Hypothalamus (tissue), 51 donors: ENCODE measurements at places on chromosomes 1 and 21.

DNA sequence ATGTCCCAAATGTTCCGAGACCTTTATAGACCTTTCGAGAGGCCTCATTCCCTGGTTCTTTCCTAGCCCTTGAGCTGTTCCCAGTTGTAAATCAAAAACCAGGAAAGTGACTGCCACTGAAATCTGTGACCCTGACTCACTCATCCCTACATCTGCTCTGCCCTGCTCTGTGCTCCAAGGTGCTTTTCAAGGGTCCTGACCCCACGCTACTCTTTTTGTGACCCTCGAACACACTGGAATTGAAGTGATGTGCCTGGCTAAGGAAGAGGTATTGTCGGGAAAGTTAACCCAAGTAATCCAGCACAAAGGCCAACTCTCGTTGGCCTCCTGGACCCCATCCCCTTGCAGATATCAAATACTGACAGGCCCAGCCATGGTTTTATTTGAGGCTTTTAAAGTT, 244.4 kb downstream of the HHAT start:
- no peak for DNase-seq

- DNase-seq: no peak
Measured at GRCh38 chr1:58687516-58687915, 12.3 kb downstream of the MYSM1 start.

- DNase-seq: no peak
Measured at GRCh38 chr1:6271006-6271405, 10.1 kb upstream of the GPR153 start.

DNA sequence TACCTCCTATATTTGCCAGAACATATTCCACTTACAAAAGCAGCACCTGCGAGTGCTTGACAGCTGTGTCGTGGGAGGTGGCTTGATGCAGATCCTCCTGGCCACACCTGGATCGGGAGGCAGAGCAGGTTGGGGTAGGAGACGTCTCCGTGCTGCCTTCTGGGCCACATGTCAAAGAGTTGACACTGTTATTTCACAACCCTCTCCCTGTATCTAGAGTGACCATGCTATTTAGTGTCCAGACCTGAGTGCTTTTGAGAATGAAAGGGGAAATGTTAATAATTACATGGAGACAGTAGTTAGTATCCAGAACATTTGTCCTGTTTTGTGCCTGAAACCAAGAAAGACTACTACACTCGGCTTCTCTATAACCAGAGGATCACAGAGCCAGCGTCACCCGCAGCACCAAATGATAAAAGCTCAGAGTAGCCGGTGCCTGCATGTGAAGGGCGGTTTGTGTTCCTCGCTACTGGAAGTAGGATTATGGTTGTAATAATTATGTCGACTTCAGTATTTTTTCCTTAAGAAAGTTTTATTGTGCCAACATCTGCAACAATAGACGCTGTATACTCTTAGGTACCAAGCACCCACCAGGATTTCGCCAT, 77.1 kb downstream of the GALNT2 start:
- DNase-seq: no peak

DNA sequence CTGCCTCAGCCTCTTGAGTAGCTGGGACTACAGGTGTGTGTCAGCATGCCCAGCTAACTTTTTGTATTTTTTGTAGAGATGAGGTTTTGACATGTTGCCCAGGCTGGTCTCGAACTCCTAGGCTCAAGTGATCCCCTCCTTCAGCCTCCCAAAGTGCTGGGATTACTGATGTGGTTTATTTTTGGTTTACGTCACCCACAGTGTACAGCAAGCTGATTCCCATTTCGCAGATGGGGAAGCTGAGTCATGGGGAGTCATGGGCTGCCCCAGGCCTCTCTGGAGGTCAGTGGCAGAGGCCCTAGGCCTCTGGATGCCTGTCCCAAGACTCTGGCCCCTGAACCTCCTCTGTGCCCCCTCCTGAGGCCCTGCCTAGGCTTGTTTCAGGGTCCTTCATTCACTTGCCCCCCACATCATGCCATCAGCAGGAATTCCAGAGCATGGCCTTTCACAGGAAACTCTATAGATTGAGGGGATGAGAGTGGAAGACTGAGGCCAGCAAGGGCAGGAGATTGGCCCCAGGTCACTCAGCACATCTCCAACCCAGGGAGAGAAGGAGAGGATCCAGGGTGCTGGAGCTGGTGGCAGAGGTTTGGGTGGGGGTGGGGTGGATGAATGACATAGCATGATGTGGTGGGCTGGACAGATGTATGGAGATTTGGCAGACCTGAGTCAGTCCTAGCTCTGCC, 266.0 kb downstream of the PTPRU start:
- no peak for DNase-seq

DNA sequence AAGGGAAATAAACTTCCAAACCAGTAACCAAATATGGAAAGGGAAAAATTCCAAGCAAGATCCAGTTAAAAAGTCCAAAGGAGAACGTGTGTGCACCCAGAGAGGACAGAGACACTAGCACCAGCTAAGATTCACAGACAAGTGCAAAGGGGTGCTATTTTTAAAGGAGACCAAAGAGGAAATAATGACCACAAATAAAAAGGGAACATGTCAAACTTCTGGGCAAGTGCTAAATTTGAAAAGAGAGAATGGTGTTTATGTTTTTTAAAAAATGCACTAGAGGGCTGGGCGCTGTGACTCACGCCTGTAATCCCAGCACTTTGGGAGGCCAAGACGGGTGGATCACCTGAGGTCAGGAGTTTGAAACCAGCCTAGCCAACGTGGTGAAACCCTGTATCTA, 8.6 kb downstream of the JAM2 start:
- no peak for DNase-seq

DNA sequence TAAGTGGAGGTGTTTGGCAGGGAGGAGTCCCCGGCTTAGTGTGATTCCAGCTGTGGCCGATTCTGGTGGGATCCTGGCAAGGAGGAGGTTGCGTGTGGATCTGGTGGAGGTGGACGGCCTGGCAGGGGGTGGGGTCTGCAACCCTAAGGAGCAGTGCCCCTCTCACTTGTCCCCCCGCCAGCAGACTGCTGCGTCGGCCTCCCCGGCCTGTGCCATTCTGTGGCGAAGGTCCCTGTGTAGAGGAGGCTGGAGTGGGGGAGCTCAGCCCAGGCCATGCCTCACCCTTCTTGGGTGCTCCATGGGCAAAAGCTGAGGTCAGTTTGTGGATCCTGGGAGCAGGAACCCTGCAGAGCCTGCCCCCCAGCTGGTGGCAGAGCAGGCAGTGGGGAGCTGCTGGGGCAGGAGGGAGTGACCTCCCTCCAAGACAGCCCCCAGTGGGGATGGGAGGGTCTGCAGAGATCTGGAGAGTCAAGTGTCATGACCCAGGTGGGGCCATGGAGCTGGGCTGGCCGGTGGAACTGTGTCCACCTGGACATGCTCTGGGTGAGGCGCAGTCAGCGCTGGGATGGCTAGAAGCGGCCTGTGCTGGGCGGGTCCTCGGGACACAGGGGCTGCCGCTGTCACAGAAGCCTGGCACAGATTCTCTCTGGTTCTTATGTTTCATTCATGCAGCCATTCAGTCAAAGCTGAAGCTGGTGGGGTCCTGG, 5.3 kb downstream of the MIB2 start:
- DNase-seq: no peak

- no peak for DNase-seq
Measured at GRCh38 chr1:167297222-167298214, 76.8 kb downstream of the POU2F1 start.

DNA sequence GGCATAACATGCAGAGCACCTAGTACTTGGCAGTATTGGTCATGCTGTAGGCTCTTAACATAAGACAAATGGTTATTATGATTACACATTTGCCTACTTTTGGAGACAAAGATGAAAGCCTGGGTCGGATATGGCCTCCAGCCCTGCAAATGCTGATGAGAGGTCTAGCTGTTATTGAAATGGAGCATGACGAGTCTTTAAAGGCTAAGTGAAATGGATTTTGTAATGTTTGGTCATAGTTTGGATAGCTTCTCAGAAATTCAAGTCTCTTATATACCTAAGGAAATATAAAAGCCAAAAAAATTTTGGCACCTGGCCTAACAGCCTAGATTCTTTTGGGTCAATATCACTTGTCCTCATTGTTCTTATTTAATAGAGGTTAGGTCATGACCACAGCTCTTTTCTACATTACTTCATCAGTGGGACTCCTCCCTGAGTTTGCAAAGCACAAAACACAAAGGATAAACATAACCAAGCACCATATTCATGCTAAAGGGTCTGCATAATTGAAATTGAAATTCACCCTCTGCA, 69.2 kb upstream of the WLS start:
- no peak for DNase-seq

GRCh38 chr1:109225308-109225707, 11.6 kb downstream of the SARS1 start:
- DNase-seq: no peak

DNA sequence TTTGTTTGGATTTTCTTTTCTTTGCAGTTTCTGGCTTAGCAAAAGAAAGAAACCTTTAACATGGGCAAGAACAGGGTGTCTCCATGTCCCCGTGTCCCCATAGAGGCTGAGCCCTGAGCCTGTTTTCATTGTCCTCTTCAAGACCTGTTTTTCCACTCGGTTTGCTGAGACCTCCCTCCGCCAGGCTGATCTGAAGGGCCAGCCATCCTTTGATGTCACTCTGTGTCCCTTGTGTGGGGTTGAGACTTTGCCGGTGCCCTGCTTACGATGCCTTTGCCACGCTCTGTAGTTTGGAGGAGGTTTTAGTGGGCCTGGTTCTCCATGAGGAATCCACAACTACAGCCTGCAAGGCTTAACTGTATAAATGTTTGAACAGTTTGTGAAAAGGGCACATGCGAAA, 23.8 kb downstream of the IFNGR2 start:
- no peak for DNase-seq

- no peak for DNase-seq
Measured at GRCh38 chr21:33241846-33242245, 12.1 kb downstream of the IFNAR2 start.
